Cardiac fibroblast (primary cell): ENCODE measurements at places on chromosomes 6 and 20.

DNA sequence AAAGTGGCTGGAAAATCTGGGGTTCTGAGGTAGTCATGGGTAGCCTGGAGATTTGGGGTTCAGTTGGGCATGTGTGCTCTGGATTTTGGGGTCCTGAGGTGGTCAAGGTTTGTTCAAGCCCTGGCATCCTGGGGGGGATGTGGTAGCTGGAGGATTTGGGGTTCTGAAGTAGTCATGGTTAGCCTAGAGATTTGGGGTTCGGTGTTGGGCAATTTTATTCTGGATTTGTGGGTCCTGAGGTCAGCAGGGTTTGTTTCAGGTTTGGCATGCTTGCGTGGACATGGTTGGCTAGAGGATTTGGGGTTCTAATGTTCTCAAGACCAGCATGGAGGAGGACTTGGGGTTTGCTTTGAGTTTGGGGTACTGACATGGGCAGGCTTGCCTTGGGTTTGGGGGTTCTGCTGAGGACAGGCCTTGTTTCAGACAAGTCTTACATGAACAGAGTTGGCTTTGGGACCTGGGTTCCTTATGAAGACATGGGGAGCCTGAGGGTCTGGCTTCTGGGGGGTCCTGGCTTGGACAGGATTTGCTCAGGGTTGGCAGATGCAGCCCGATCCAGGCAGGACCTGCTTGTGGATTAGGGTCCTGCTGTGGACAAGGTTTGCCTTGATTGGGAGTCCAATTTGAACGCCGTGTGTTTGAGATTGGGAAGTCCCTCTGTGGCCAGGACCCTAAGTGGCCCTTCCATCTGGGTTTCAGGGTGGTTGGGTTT lies 906 bp downstream of the ANKRD60 start:
- DNase-seq: no peak

- DNase-seq: no peak
Observed at GRCh38 chr6:163162874-163163213, 251.7 kb upstream of the QKI start.

GRCh38 chr6:92559003-92559402 lies 860.4 kb downstream of the EPHA7 start:
- DNase-seq: no peak

GRCh38 chr20:44495802-44496481 lies 20.3 kb downstream of the TTPAL start:
- peak; percentile 99 for DNase-seq

- no peak for DNase-seq
Observed at GRCh38 chr6:97427648-97428047, 144.6 kb upstream of the MMS22L start.
